ENCODE measurements at places on chromosomes 11 and 22.

DNA sequence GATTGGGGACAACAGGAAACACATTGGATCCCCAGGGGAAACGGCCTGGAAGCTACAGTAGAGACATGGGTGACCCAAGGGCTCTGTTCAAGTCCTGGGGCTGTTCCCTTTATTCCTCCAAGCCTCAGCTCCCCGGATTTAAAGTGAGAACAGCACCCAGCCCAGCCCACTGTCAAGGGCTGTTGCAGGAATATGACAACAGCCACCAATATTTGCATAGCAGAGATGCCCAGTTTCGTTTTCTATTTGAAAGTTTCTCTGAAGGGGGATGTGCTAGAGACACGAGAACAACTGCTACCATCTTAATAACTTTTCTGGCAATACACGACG lies 81.1 kb upstream of the WNT7B start:
- peak; percentile 56 for DNase-seq

GRCh38 chr11:78374917-78375316 lies 42.7 kb downstream of the GAB2 start:
- no peak for DNase-seq

DNA sequence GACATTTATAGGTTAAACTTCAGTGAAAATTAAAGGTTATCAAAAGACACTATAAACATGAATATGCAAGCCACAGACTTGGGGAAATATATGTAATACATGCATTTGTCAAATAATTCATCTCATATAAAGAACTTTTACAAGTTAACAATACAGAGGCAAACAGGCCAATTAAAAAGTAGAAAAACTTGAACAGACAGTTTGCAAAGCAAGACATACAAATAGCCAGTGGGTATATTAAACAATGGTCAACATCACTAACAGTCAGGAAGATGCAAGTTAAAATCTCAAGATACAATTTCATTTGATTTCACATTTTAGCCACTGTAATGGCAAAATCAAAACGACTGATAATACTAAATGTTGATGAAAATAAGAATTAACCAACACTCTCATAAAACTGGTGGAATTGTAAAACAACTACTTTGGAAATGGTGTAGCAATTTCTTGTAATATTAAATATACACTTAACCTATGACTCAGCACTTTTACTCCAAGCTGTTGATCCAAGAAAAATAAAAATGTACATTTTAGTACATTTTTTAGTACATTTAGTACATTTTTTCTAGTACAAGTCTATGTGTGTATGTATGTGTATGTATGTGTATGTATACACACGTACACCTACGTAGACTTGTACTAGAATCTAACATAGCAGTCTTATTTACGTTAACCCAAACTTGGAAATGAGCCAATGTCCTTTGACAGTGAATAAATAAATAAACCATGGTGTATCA lies 62.8 kb downstream of the LRRC74B start:
- DNase-seq: no peak

GRCh38 chr22:39496131-39496838 lies 5.8 kb upstream of the MIEF1 start:
- DNase-seq: peak; percentile 77

DNA sequence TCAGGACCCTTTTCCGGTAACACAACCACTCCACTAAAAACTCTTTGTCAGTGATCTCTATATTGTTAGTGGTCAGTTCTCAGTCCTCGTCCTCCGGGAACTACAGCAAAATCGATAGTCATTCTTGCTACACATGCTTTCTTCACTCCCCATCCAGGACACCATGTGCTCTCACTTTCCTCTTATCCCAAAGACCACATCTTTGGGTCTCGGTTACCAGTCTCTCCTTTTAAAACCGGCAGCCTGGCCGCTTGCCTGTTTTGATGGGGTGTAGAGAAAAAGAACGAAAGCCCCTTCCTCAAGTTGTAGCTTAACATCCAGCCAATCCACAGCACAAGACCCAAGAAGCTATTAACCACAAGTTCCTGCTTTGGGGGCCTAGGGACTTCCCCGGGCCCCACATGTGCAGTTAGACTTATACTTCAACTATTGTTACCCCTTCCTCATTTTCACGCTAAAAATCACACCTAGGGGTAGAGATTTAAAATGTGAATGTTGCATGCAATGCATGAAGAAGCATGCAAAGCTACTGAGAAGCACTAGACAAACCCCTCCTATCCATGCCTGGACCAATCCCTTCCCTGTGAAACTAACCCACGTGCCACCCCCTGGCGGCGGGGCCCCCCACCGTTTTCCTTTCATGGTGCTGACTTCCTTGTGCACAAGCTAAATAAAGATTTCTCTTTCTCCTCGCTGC lies 1.5 kb upstream of the TOLLIP start:
- peak; percentile 84 for DNase-seq

- no peak for DNase-seq
These were observed 42.2 kb downstream of the POLD3 start for GRCh38 chr11:74634537-74634936.

- no peak for DNase-seq
These were observed 67.7 kb downstream of the SPON1 start for GRCh38 chr11:14029971-14030920.

DNA sequence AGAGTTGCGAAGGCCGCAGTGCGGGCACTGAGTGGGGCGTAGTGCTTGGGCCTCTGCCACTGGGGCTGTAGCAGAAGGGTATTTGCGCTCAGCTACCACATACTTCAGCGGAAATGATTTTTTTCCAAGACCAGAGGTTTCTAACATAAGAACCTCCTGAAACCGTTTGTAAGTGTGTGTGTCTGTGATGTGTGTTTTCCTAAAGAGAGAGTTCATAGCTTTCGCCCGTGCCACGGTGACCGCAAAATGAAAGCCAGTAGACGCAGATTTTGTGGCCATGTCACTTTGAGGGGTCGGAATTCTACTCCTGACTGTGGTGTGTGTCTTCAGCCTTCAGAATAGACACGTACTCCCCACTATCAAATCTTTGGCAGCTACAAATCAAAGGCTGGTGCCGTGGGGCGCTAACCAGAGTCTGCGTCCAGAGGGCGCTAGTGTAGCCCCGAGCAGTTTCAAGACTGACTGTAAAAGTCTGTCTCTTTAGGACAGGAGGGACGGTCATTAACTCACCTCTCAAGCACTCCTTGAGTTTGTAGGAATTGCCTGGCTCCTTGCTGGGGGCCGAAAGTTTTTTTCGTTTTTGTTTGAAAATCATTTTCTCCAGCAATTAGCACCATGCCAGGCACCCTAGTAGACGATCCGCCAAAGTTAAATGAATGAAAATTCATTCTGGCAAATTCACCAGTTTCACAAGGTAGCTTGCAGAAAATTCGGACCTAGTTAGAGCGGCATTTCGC lies 2.5 kb upstream of the CALCA start:
- peak; percentile 83 for DNase-seq

- DNase-seq: no peak
These were observed 32.9 kb downstream of the C11orf71 start for GRCh38 chr11:114367244-114367957.

DNA sequence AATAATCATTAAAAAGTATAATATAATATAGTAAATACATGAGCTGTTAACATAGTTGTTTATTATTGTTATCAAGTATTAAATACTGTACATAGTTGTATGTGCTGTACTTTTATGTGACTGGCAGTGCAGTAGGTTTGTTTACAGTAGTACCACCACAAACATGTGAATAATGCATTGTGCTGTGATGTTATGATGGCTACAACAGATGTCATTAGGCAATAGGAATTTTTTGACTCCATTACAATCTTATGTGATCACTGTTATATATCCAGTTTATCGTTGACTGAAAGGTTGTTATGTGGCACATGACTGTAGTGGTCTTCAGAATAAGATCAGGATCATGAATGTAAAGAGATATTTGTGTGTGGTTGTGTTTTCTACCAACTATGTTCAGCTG lies 577.8 kb downstream of the JRKL start:
- DNase-seq: no peak

DNA sequence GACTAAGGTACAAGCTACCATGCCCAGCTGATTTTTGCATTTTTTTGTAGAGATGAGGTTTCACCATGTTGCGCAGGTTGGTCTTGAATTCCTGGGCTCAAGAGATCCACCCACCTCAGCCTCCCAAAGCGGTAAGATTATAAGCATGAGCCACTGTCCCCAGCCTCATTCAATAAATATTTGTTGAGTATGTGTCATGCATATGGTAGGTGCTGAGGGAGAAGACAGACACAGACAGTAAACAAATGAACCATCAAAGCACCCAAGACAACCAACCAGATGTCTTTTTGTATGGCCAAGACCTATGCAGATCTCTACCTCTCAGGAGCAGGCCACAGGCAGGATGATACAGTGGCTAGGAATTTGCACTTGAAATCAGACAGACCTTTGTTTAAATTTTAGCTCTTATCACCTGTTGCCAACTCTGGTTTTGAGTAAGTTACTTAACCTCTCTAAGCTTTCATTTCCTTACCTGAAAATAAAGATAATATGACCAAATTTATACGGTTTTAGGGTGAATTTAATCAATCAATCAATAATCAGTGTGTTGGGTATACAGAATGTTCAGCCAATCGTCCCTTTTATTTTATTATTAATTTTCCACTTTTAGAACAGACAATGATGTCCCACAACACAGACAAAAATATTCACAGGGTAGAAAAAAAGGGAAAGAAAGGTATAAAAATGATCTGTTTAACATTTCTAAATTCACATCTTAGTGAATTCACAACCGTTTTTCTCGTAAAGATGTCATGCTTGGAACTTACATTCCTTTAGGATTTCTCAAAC lies 128.2 kb downstream of the SGSM3 start:
- DNase-seq: no peak

DNA sequence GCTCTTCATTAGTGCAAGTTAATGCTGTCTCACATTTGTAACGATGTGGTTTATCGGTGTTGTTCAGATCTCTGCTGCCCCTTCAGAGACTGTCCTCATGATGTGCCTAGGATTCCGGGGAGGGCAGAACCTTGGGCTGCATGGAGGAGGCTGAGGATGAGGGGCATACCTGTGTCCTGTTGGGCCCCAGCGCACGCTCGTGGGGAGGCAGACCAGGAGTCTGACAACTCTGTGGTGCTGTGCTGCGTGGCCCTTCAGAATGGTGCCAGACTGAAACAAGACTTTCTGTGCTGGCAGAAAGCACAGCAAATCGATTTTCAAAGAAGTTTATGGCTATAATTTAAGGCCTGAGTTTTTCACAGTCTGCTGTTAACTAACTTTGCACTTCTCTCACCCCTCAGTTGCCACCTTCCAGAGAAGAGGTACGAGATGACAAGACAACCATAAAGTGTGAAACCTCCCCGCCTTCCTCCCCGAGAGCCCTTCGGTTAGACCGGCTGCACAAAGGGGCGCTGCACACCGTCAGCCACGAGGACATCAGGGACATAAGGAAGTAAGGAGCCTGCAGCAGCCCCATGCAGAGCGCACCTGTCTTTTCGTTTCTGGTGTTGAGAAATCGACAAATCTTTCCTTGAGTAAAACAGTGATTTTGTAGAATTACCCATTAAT lies 44.3 kb upstream of the CTTN start:
- peak; percentile 51 for DNase-seq

GRCh38 chr11:1435820-1436467 lies 46.2 kb downstream of the BRSK2 start:
- no peak for DNase-seq

DNA sequence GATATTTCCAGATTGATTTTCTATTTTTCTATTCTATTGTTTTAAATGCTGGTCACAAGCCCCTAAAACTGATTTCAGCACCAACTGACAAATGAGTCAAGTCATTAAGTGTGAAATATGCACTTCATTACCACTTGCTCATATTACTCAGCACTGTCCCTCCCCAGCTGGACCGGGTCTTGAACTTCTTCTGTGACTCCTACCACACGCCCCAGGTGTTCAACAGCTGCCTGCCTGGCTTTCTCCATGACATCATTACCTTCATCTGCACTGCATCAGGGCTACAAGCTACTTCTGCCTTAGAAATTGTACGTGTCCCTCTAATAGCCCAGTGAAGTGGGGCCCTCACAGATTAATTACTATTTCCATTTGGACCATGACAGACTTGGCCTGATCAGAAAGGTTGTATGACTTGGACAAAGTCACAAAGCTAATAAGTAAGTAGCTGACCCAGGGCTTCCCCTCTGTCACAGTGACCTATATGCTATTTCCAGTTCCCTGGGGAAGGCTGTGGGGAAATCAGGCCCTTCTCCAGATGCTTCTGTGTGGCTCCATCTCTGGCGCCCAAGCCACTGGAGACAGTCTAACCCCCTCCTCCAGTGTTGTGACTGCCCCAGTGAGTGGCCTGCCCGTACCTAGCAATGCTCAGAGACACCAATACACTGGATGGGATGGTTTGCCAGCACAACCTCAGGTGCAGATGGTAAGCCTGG lies 18.1 kb downstream of the TBC1D10A start:
- no peak for DNase-seq

DNA sequence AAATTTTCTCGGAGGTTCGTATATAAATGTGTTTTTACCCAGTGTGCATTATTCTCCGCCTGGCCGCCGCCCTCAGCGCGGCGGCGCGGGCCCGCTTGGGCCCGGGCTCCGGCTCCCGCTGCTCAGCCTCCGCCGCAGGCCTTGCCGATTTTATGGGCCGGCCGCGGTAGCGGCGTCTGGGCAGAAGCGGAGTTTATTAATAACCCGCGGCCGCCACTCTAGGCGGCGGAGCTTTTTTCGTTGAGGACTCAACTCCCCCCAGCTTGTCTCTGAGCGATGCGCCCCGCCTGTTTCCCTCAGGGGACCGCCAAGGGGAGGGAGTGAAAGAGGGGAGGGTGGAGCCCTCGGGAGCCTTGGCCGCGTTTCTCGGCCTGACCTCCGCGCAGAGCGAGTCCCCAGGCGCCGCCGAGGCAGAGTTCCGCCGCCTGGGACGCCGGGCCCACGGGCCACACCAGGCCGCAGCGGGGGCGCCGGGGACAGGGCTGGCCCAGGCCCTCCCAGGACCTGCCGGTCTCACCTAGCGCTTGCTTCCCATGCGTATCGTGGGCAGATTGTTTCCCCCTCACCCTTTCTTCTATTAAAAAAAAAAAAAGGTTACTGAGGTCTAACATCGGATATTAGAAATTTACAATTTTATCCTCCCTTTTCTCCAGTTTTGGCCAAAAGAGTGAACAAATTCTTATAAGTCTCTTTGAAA lies 399 bp downstream of the ZNF143 start:
- DNase-seq: peak; percentile 93

DNA sequence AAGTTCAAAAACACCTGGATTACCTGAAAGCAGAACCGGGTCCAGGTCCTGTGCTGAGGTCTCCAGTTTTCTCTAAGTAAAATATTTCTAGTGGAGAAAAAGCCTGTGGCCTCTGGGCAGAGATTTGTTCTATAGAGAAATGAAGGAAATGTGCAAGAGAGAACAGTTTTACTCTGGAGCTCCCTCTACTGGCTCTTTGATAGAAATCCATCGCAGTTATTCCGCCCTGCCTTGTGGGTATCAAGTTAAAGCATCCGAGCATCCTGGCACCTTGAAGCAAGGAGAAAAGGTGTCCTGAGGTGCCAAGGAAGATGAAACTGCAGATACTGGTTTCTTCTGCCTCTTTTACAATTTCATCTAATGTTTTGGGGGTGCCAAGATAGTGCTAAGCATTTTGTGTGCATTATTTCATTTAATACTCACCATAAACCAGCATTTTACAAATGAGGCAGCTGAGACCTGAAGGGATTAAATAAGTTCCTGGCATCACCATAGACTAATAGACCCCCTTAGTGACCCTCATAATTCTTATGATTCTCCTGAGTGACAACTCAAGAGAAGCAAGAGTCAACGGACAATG lies 113.1 kb upstream of the HSD17B12 start:
- no peak for DNase-seq

- DNase-seq: no peak
These were observed 124.5 kb downstream of the ST3GAL4 start for GRCh38 chr11:126480015-126480409.

Measured in activated CD8-positive, alpha-beta memory T cell treated with anti-CD3 and anti-CD28 coated beads for 24 hours (primary cell).